Right atrium auricular region (tissue), 2 donors: ENCODE measurements at places on chromosomes 2 and 18. TPM values are rescaled to one million over a fixed set of nuclear protein-coding genes. Genes with fewer than 3 reads are reported as not detected.

DNA sequence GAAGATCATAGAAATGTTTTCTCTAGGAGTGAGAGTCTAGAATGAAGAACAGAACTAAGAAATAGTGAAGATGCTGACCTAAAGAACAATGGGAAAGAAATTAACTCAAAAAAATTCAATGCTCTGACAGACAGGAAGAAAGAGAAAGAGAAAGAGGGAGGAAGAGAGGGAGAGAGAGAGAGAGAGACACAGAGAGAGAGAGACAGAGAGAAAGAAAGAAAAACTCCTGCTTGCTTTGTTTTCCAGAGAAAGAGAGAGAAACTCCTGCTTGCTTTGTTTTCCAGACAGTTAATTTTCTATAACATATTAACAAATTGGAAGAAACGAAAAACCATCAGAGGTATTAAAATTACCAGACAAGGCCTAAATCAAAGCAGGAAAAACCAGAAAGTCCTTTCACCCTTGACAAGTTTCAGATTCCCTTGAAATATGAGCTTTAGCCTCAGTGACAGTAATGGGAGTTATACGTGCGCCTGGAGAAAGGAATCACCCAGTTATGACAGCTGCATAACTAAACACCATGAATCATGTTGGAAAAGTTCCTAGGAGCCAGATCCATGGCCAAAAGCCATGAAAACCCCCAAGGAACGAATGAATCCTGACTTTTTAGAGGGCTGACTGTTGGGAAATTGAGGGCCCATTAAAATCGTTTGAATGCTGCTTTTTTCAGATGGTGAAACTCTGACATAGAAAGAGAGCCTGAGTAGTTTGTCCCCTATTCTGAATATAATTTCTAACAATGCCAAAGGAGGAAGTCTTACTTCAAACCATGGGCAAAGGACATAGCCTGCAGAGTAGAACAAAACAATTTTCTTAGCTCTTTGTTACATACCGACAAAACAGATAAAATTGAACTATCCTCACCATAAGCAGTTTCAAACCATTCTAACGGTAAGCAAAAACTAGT lies 228.6 kb upstream of the CHST9 start:
- DNase-seq = peak; percentile 66
- no peaks in the 10 kb centered on the region for H3K4me1 ChIP-seq
- H3K27me3 ChIP-seq = no peaks in the 10 kb centered on the region
- no peak overlapping the region for H3K27ac ChIP-seq
- H3K4me3 ChIP-seq = no peak overlapping the region

DNA sequence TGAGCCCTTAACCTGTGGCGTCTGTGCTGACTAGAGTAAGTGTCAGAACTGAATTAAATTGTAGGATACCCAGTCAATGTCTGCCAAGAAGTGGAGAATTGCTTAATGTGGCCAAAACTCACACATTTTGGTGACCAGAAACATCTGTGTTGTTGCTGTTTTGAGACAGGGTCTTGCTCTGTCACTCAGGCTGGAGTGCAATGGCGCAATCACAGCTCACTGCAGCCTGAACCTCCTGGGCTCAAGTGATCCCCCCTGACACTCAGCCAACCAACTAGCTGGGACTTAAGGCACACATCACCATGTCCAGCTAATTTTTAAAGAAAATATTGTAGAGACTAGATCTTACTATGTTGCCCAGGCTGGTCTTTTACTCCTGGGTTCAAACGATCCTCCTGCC lies 34.4 kb upstream of the RTN4 start:
- no peaks in the 10 kb centered on the region for H3K36me3 ChIP-seq
- no peak for DNase-seq
- H3K4me1 ChIP-seq = peaks cover 10% of the 10 kb centered on the region

DNA sequence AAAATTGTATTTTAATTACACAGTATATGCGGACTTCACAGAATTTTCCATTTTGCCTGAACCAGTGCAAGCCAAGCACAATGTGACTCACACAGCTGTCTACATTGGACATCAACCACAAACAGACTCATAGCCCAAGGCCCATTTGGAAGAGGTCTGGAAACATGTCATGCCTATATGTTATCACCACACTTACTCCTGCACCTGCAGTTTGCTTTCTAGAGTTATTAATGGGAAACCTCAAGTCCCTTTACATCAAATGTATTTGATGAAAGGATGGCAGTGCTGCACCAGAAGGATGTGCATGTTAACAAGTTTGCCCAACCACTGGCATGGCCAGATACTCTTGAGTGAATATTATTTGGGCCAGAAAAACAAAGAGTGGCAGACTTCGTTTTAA lies 548.9 kb upstream of the CDH2 start:
- H3K4me3 ChIP-seq = no peak overlapping the region
- no peak for DNase-seq
- H3K27ac ChIP-seq = no peak overlapping the region
- H3K36me3 ChIP-seq = no peaks in the 10 kb centered on the region
- H3K4me1 ChIP-seq = no peaks in the 10 kb centered on the region
- H3K27me3 ChIP-seq = no peaks in the 10 kb centered on the region

GRCh38 chr2:60746318-60746717 lies 9.8 kb upstream of the PAPOLG start:
- H3K4me1 ChIP-seq = no peaks in the 10 kb centered on the region
- H3K4me3 ChIP-seq = no peak overlapping the region
- H3K27me3 ChIP-seq = no peaks in the 10 kb centered on the region
- H3K27ac ChIP-seq = no peak overlapping the region

DNA sequence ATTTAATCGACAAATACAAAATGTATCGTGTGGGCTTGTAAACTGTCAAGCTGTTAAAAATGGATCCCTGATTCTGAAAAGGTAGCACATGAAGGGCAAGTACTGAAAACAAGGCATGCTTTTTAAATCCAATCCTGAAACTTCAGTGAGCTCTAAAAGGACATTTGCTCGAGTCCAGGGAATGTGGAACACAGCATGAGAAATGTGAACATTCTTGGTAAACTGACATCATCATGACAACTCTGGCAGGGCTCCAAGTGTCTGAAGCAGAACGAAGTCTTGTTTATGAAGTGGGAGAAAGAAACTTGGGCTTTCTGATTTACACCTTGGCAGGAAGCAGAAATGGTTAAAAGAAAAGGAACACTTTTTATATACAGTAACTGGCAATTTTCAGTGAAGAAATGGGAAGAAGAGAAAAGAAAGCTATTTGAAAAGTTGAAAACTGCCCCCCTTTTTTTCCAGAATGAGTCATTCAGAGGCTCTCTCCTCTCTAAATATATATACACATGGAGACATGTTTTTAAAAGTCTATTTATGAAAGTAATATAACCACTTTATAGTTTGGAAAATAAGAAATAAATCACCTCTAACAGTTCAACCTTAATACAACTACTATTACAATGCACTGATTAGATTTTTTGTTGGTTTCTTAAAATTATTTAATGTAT lies 120.8 kb downstream of the GAREM1 start:
- H3K27ac ChIP-seq = peak overlapping the region; percentile 74
- no peaks in the 10 kb centered on the region for H3K27me3 ChIP-seq
- no peaks in the 10 kb centered on the region for H3K36me3 ChIP-seq

GRCh38 chr2:34004936-34005335 lies 405.8 kb upstream of the FAM98A start:
- no peak overlapping the region for H3K27ac ChIP-seq
- no peaks in the 10 kb centered on the region for H3K36me3 ChIP-seq
- no peak overlapping the region for H3K4me3 ChIP-seq
- no peak for DNase-seq
- no peaks in the 10 kb centered on the region for H3K27me3 ChIP-seq

GRCh38 chr18:58529714-58530354 lies 99.1 kb downstream of the ALPK2 start:
- no peak overlapping the region for H3K4me3 ChIP-seq
- H3K36me3 ChIP-seq = no peaks in the 10 kb centered on the region
- H3K27me3 ChIP-seq = no peaks in the 10 kb centered on the region
- no peaks in the 10 kb centered on the region for H3K4me1 ChIP-seq
- DNase-seq = no peak

DNA sequence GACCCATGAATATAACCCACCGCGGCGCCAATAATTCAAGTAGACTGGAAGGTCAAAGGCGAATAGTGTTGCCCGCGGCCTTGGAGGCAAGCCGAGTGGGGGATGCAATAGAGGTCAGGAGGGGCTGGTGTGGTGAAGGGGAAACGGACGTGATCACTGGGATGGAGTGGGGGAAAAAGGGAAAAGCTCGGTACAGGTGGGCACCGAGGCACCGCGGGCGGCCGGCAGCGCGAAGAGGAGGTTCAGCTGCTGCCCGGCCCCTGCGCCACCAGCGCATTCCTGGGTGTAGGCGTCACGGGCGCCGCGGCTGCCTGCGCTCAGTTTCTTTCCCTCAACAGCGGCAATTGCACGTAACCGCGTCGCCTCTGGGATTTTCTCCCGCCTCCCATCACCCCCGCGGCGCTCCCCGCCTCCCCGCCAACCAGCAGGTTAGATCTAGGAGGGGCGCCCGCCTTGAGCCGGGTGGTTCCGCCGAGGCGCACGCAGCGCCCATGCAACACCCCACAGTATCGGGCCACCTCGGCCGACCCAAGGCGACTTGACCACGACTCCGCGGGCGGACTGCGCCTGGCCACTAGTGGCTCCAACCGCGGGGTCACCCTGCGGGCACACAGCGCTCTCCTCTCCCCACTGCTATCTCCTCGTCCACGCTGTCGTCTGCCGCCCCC lies 1.5 kb downstream of the RND3 start:
- H3K4me1 ChIP-seq = peaks cover 37% of the 10 kb centered on the region
- peak; percentile 86 for DNase-seq
- peak overlapping the region; percentile 69 for H3K4me3 ChIP-seq

The MYOM1 gene
- total RNA-seq = 410 TPM

The YWHAQ gene
- 204 TPM for total RNA-seq

The LBX2 gene
- 1.0 TPM for total RNA-seq

The HOXD4 gene
- total RNA-seq = 0.52 TPM

The BCL11A gene
- 3.3 TPM for total RNA-seq

The INO80C gene
- total RNA-seq = 11.1 TPM

The KCNS3 gene
- total RNA-seq = 13.7 TPM
